Fibroblast of lung (primary cell): ENCODE measurements at places on chromosomes 7 and 10. TPM values are rescaled to one million over a fixed set of nuclear protein-coding genes. Genes with fewer than 3 reads are reported as not detected.
A peak's percentile ranks its signal among the peaks of the same experiment; 100 is the strongest.

GRCh38 chr10:97904018-97904381 is 54.4 kb downstream of the GOLGA7B start:
- DNase-seq = no peak
- no peaks in the 10 kb centered on the region for H3K4me1 ChIP-seq
- H3K27me3 ChIP-seq = no peaks in the 10 kb centered on the region

DNA sequence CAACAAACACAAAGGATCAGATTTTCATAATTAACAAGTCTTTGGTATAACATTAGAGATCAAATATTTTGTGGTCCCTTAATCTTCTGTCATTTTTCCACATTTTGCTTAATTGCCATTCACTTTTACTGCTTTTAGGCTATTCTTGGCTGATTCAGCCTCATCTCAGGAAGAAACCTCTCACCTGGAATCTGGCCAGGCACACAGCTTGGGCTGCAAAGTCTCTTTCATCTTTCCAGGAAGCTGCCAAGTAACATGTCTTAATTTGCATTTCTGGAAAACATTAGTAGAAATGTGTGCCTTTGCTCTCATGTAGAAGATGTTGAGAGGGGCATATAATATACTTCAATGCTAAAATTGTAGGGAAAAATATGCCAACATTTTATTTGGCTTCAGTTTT is 174.2 kb upstream of the STEAP4 start:
- no peak overlapping the region for H3K27ac ChIP-seq
- no peak overlapping the region for H3K4me3 ChIP-seq
- no peaks in the 10 kb centered on the region for H3K4me1 ChIP-seq
- H3K27me3 ChIP-seq = no peaks in the 10 kb centered on the region
- DNase-seq = peak; percentile 6
- H3K36me3 ChIP-seq = no peaks in the 10 kb centered on the region

DNA sequence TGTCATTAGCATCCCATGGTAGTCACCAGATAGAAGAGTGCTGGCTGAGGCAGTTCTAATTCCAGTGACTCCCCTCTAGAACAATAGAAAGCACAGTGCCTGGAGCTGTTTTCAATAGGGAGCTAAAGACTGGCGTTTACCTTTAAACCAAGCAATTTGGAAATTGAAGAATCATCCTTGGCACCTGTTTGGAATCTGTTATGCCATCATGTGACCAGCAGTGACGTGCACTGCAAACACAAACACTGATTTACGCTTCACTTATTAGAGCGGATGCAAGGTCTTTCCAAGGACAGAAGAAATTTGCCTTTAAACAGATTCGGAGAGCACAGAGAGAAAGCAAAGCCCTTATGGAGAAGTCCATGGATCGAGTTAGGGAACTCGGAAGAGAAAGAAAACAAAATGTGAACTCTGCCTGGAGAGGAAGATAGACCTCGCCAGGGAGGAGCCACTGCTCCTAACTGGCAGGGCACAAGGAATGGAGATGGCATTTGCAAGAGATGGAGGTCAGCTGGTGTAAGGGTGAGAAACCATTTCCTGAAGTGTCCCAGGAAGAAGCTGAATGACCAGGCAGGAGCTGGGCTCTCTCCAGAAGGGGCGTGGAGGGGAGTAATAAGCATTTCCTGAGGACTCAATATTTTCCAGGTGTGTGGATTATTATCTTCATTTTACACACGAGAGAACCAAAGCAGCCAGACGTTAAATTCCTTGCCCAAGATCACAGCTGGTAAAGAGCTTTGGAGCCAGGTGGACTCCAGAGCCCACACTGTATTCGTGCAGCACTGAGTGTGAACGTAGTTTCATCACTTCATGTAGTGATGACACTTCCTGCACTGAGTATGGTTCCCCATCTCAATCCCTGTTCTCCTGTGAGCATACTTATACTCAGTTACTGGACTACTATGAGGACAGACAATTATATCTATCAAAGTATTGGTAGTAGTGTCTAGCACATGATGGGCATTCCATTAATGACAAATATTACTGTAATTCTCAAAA is 97.7 kb downstream of the CUBN start:
- H3K27ac ChIP-seq = no peak overlapping the region
- no peaks in the 10 kb centered on the region for H3K27me3 ChIP-seq
- DNase-seq = no peak
- H3K36me3 ChIP-seq = no peaks in the 10 kb centered on the region

Gene UCMA
- total RNA-seq = not detected in 2 replicates

Gene TMEM196
- total RNA-seq = not detected in 2 replicates

DNA sequence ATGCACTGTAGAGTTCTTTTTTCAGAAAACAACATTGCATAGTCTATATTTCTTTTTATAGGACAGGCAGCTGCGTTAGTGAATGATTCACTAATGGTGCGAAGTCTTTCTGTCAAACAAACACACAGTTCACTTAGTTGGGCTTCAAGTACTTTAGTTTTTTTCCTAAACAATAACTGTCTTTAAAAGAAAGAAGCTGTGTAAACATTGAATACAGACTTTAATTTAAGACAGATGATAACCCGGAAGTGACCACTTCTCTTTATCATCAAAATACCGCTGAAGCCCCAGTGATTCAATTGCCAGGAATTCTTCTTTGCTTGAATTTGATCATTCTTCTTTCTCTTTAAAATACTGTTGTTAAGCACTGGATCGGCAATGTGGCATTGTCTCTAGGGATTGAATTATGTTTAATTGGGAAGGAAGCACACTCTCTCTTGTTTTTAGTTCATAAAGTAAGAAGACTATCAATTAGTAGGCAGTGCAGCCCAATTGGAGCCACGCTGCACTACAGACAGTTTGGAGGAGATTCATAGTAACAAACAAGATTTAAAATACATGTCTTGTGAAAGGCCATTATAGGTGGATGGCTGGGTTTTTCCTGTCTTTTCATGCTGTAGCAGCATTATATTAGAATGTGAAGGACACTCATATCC is 30.4 kb downstream of the CNTNAP2 start:
- no peaks in the 10 kb centered on the region for H3K27me3 ChIP-seq
- no peaks in the 10 kb centered on the region for H3K4me1 ChIP-seq
- no peak overlapping the region for H3K4me3 ChIP-seq
- DNase-seq = peak; percentile 27
- no peaks in the 10 kb centered on the region for H3K36me3 ChIP-seq

DNA sequence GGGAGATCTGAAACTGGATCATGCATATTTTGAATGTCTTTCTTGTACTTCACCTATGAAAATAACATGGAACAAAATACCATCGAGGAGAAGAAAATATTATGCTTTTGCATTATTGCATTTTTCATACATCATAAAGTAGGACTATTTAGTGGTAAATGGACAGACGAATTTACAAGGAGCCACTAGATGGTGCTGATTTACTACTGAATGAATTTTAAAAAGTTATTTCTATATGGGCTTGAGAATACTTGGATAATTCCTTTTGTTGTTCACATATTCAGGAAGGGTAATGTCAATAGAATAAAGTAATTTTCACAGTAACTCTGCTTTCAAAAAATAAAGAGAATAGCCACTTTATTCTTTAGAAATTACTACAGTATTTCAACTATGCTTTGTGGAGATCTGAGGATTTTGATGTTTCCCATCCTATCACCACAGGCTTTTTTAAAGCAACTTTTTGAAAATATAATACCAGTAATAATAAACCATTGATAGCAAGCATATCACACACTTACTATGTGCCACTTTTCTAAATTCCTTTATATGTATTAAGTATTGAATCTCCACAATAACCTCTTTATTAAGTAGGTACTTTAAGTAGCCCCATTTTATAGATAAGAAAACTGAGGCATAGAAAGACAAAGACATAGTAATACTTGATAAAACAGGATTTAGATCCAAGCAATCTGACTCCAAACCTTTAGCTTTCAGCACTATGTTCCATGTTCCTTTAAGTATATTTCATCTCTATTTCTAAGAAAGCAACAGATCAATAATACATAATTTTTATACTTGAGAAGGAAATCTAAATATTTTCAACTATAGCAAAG is 38.6 kb downstream of the NEBL start:
- H3K4me3 ChIP-seq = no peak overlapping the region
- no peaks in the 10 kb centered on the region for H3K4me1 ChIP-seq
- DNase-seq = peak; percentile 33

GRCh38 chr7:147595042-147595441 is 995.5 kb upstream of the C7orf33 start:
- no peak overlapping the region for H3K27ac ChIP-seq
- DNase-seq = no peak
- no peaks in the 10 kb centered on the region for H3K36me3 ChIP-seq
- no peaks in the 10 kb centered on the region for H3K4me1 ChIP-seq

- H3K4me3 ChIP-seq = no peak overlapping the region
- no peaks in the 10 kb centered on the region for H3K27me3 ChIP-seq
- no peaks in the 10 kb centered on the region for H3K36me3 ChIP-seq
- no peak for DNase-seq
- peaks cover 29% of the 10 kb centered on the region for H3K4me1 ChIP-seq
- H3K27ac ChIP-seq = no peak overlapping the region
Observed at GRCh38 chr7:41889472-41889871, 186.6 kb upstream of the INHBA start.

DNA sequence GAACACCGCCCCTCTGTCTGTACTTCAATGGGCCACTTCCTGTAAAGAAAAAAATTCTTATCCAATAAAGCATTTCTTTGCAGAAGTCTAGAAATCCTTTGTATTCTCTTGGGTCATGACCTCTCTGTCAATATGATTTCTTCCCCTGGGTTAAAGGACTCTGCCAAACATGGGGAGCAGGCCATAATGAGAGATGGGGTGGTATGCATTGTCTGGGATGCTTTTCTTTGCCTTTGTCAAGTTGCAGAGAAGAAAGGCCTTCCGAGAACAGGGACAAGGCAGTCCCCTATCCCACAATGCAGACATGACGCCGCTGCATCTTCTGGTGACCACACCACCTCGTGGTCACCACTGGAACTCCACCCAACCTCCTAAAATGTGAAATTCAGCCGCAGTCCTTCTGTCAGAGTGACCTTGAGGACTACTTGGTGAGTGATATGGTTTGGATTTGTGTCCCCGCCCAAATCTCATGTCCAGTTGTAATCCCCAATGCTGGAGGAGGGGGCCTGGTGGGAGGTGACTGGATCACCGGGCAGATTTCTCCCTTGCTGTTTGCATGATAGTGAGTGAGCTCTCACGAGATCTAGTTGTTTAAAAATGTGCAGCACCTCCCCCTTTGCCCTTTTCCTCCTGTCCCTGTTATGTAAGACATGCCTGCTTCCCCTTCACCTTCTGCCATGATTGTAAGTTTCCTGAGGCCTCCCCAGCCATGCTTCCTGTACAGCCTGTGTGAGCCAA is 15.2 kb upstream of the FRMPD2 start:
- H3K27ac ChIP-seq = no peak overlapping the region
- H3K36me3 ChIP-seq = no peaks in the 10 kb centered on the region
- H3K4me3 ChIP-seq = no peak overlapping the region
- peak; percentile 33 for DNase-seq

DNA sequence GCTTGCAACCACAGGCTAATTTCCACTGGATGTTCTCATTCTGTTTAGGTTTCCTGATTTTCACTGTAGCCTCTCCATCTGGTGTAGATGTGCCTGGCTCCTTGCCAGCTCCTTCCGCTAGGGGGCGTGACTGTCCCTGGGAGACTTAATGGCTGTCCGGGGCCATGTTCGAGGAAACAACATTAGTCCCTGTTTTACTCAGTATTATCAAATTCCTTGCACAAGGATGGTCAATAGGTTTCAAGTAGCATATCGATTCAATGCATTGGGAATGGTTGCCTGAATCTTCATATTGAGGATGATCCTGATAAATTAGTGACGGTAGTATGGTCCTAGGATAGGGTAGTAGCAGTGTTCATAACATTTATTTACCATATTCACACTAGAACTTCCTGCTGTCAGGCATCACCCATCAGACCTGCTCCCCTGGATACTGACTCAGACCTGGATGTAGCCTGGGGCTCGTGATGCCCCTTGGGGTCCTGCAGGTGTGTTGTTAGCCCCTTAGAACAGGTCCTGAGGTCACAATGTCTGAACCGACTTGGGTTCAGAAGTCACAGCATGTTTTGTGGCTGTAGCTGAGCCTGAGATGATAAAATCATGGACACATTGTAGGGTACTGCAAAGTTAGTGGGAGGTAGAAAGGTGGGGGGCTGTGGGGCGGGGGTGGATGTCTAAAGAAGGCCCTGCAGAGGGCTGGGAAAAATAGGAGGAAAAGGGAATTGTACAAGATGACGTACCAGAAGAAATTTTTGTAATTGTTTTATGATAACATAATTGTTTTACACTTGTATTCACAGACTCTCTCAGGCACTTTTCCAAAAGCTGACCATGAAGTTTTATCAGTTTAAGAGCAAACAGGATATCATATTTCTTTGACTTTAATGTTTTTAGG is 8.9 kb upstream of the EXOC6 start:
- peaks cover 4% of the 10 kb centered on the region for H3K4me1 ChIP-seq
- no peaks in the 10 kb centered on the region for H3K27me3 ChIP-seq
- H3K27ac ChIP-seq = peak overlapping the region; percentile 29
- peak; percentile 68 for DNase-seq
- no peak overlapping the region for H3K4me3 ChIP-seq

Gene CAV2
- 60.1 and 119 TPM in 2 replicates for total RNA-seq

Gene NEUROD6
- not detected in 2 replicates for total RNA-seq

- no peak for DNase-seq
- no peak overlapping the region for H3K4me3 ChIP-seq
- no peak overlapping the region for H3K27ac ChIP-seq
- no peaks in the 10 kb centered on the region for H3K36me3 ChIP-seq
- no peaks in the 10 kb centered on the region for H3K4me1 ChIP-seq
Observed at GRCh38 chr10:23481363-23481961, 42.6 kb downstream of the OTUD1 start.

Gene PLPP4
- 0.26 and 1.2 TPM in 2 replicates for total RNA-seq

- DNase-seq = no peak
- no peaks in the 10 kb centered on the region for H3K36me3 ChIP-seq
- peak overlapping the region; percentile 80 for H3K4me3 ChIP-seq
- H3K27ac ChIP-seq = peak overlapping the region; percentile 93
Observed at GRCh38 chr7:4683043-4683883, 1.2 kb downstream of the FOXK1 start.

Gene ZNF503
- 7.1 and 8.2 TPM in 2 replicates for total RNA-seq

Gene WNT16
- 3.8 TPM in 1 of 2 replicates, not detected in the other for total RNA-seq

DNA sequence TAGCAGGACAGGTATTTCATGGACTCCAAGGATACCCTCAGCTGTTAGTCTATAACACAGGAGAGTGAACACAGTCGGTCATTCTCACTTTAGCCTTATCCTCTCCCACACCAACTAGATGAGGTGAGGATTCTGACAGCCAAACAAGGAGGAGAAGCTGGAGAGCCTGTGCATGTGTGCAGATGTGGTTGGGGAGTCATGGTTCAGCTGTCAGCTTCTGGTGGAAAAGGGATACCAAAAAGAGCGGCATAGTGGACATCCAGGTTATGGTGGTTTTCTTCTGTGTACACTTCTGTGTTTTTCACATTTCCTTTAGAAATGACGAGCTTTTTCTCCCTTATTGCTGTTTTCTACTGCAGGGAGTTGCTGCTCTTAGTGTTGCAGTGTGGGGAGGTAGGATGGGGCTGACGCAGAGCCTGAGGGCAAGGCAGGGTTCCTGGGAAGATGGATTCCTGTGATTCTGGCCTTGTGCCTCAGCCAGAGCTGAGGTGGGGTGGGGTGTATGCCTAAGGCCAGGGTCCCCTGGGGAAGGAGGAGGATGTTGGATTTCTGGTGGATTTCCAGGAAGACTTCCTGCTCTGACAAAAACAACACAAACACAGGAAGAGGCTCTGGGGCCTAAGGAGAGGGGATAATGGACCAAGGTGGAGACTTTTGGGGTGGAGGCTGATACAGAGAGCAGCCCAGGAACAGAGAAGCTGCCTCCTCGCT is 26.6 kb downstream of the PLAU start:
- H3K27ac ChIP-seq = no peak overlapping the region
- no peaks in the 10 kb centered on the region for H3K36me3 ChIP-seq
- H3K27me3 ChIP-seq = no peaks in the 10 kb centered on the region
- H3K4me1 ChIP-seq = peaks cover 8% of the 10 kb centered on the region
